ENCODE measurements at places on chromosomes 6 and 20. TPM values are rescaled to one million over a fixed set of nuclear protein-coding genes. Genes with fewer than 3 reads are reported as not detected.

DNA sequence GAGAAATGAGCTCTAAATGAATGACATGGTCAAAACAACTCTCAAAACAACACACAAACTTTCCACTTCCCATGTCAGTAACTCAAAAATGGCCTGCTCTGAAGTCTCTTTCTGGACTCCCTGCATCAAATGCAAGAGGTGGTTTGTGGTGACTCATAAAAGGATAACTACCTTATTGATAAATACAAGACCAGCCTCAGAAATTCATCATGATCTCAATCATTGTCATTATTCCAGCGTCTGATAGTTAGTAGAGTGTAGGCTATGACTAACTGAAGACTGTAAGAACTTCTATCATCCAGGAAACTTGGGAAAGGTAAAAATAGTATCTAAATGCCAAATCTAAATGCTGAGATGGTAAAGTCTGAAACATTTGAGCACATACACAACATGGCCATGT is 369.4 kb downstream of the BMP2 start:
- DNase-seq = no peak

DNA sequence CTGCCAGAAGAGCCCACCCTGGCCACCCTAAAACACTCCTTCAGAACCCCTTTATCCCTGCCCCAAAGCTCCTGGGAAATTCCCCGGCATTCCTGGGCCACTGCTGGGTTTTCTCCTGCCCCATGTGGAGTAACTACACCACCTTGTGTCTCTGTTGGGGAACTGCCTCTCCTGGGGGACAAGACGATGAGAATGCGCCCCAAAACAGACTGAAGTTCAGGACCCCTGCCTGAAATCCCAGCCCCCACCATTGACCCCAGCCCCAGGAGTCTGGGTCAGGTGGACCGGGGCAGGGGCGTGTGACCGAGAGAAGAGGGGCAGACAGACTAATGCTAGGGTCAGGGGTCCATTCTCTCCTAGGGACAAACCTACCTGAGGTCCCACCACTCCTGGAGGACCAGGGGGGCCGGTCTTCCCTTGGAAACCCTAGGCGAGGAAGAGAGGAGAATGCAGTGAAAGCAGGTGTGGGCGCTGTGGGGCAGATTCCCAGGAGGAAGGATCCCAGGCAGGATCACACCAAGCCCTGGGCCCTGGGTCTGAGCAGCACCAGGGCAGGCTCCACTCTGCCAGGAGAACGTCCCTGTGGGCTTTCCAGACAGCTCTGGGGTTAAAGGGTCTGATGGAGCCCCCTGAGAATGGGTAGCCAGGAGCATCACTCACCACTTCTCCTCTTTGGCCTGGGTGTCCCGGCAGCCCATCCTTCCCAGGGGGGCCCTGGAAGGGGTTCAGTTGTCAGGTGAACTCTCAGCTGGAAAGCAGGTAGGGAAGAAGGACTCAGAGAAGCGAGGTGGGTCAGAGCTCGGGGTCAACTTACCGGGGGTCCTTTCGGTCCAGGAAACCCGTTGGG is 19.4 kb downstream of the COL11A2 start:
- DNase-seq = peak; percentile 54

DNA sequence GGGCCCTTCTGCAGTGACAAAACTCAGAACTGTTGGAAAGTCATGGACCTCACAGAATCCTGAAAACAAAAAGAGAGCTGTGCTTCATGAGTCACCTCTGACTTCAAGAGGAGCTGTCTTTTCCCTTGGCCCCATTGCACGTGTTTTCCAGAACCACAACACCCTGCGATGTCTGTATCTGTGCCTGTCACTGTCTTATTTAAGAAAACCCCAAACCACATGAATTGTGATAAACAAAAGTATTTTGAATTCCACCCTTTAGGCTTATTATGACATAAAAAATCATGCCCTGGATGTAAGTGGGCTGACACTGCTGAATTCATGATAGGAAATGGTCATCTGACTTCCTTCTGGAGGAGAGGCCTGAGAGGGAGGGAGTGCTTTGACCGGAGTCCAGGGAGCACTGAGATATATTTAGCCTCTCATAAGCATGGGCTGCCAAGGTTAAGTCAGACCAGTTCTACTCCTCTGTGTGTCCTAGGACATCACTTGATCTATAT is 96.4 kb upstream of the DUSP22 start:
- peak; percentile 54 for DNase-seq

- no peak for DNase-seq
These were observed 88.3 kb downstream of the CEBPB start for GRCh38 chr20:50278684-50279531.

GRCh38 chr6:45423824-45424450 is 46.2 kb upstream of the SUPT3H start:
- DNase-seq = no peak

OR2B6 gene
- total RNA-seq = not detected
